Activated T-helper 2 cell treated with anti-CD3 and anti-CD28 coated beads, Interferon-gamma antibody, Interleukin-2, Interleukin-4, amounts not matched to agents 10 μg/mL and 5 μg/mL and 100 μg/mL, durations not matched to agents 14 hours and 24 hours and 36 hours (primary cell): ENCODE measurements at places on chromosomes 11 and 22.

DNA sequence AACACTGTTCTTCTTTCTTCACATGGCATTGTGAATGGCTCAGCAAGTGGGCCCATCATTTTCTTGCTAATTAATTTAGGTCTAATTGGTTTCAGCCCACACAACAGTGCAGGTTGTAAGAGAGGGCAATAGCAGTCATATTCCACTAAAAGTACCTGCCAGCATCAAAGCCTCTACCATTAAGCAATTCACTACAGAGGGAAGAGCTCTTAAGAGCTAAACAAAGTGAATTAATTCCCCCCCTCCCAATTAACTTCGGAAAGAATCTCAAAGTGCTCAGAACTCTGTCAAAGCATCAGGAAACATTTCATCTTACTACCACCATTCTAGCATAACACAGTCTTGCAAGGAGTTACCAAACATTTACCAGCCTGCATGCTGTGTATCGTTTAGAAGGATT, 133.9 kb upstream of the UBASH3B start:
- no peak overlapping the region for H3K27ac ChIP-seq
- no peak overlapping the region for H3K4me3 ChIP-seq
- peaks cover 9% of the 10 kb centered on the region for H3K27me3 ChIP-seq

GRCh38 chr11:64069401-64070313, 33.9 kb downstream of the FLRT1 start:
- DNase-seq, result no peak
- no peaks in the 10 kb centered on the region for H3K36me3 ChIP-seq
- H3K4me3 ChIP-seq, result no peak overlapping the region
- peaks cover 3% of the 10 kb centered on the region for H3K4me1 ChIP-seq
- H3K27ac ChIP-seq, result no peak overlapping the region

DNA sequence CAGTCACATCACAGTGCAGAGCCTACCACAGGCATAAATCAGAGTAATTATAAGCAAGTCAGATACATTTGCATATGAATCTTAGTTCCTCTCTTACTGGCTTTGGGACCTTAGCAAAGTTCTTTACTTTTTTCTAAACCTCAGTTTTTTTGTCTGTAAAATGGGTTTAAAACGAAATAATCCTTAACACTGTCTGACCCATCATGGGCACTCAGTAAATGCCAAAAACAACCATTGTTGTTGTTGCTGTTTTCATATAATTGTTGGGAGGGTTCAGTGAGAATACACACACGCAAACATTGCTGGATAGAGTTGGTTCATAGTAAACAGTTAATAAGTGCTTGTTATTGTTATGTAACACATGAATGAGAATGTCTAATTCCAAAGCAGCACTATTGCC, 184.9 kb downstream of the BLID start:
- DNase-seq, result no peak
- no peak overlapping the region for H3K4me3 ChIP-seq
- H3K27ac ChIP-seq, result no peak overlapping the region
- peaks cover 3% of the 10 kb centered on the region for H3K27me3 ChIP-seq
- H3K36me3 ChIP-seq, result no peaks in the 10 kb centered on the region

- H3K4me1 ChIP-seq, result no peaks in the 10 kb centered on the region
- H3K27ac ChIP-seq, result no peak overlapping the region
- H3K36me3 ChIP-seq, result no peaks in the 10 kb centered on the region
- H3K4me3 ChIP-seq, result no peak overlapping the region
- no peaks in the 10 kb centered on the region for H3K27me3 ChIP-seq
- no peak for DNase-seq
Measured at GRCh38 chr11:85137597-85137996, 489.5 kb downstream of the DLG2 start.

- no peaks in the 10 kb centered on the region for H3K36me3 ChIP-seq
- no peak for DNase-seq
- H3K4me3 ChIP-seq, result no peak overlapping the region
Measured at GRCh38 chr11:31303644-31304180, 65.8 kb downstream of the DCDC1 start.

DNA sequence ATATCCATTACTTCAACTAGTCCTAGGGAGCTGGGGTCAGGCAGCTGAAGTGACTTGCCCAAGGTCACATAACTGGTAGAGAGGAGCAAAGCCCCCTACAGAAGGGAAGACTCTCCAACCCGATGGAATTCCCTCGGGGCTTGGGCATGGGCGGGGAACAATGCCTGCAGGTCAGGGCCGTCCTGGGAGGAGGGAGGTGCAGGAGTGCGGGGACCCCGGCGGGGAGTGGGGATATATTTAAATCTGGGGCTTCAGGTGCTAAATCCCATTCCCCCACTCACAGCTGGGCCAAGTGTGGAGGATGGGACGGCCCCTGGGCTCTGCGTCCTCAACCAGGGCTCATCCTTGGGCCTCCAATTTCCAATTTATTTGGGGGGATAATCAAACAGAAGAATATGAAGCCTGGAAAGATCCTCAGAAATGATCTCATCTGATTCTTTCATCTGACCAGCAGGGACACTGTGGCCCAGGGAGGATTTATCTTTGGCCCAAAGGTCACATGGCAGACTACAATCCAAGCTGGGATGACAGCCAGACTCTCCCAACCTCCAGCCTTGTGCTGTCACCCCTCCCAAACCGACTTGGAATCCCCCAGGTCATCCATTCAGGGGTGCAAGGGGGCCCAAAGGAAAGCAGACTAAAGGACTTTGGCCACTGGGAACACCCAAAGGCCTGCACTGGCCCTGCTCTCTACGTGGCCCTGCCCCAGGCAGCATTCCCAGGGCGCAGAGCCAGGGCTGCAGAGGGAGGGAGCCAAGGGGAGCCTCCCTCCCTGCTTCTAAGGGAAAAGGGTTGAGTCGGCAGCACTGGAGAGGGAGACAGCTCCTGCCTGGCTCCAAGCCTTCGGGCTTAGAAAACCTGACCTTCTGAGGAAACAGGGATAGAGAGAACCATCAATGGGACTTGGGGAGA, 8.7 kb upstream of the C1QTNF6 start:
- no peak overlapping the region for H3K27ac ChIP-seq
- no peak for DNase-seq
- H3K36me3 ChIP-seq, result peaks cover 12% of the 10 kb centered on the region
- peaks cover 55% of the 10 kb centered on the region for H3K4me1 ChIP-seq

- peaks cover 3% of the 10 kb centered on the region for H3K27me3 ChIP-seq
- DNase-seq, result no peak
- H3K4me1 ChIP-seq, result no peaks in the 10 kb centered on the region
- H3K36me3 ChIP-seq, result no peaks in the 10 kb centered on the region
Measured at GRCh38 chr11:8729837-8730696, 47.5 kb downstream of the RPL27A start.

DNA sequence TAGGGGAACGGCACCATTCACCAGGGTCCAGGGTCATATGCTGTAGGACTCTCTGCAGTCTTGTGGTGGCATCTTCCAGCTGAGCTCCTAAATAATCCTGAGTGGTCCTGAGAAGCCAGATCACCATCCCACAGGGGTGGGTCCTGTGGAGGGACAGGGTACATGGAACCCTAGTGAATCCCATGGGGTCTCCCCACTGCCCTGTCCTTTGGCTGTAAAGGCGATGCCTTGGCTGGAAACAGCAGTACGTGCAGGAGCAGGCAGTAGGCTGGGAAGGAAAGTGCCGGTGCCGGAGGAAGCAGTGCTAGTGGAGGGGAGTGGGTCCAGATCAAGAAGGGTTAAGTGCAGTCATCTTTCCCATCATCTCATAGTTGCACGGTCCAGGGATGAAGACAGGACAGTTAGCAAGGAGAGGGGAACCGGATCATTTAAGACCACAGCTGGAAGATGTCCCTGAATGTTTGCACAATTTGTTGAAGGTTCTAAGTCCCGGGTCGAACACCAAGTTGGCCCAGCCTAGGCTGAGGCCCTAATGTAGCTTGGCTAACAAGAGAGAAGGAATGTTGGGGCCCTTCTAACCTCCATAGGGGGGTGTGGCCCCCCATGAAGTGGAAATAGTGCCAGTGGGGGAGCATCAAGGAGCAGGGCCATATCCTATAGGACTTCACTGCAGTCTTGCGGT, 18.1 kb downstream of the TSPAN32 start:
- H3K27me3 ChIP-seq, result peaks cover 7% of the 10 kb centered on the region
- H3K4me3 ChIP-seq, result no peak overlapping the region
- H3K36me3 ChIP-seq, result no peaks in the 10 kb centered on the region
- no peaks in the 10 kb centered on the region for H3K4me1 ChIP-seq
- DNase-seq, result no peak

DNA sequence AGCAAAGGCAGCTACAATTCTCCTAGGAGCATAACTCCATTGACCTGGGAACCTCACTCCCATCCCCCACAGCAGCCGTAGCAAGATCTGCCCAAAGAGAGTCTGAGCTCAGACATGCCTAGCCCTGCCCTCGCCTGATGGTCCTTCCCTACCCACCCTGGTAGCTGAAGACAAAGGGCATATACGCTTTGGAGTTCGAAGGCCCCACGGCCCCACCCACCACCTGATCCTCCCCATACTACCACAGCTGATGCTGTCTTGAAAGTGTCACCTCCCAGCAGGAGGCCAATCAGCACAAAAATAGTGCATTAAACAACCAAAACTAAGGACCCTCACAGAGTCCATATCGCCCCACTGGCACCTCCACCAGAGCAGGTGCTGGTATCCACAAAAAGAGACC, 22.6 kb upstream of the GNAZ start:
- H3K27me3 ChIP-seq, result peaks cover 27% of the 10 kb centered on the region
- no peak for DNase-seq
- H3K36me3 ChIP-seq, result no peaks in the 10 kb centered on the region
- no peak overlapping the region for H3K27ac ChIP-seq
- H3K4me3 ChIP-seq, result no peak overlapping the region
- H3K4me1 ChIP-seq, result no peaks in the 10 kb centered on the region

DNA sequence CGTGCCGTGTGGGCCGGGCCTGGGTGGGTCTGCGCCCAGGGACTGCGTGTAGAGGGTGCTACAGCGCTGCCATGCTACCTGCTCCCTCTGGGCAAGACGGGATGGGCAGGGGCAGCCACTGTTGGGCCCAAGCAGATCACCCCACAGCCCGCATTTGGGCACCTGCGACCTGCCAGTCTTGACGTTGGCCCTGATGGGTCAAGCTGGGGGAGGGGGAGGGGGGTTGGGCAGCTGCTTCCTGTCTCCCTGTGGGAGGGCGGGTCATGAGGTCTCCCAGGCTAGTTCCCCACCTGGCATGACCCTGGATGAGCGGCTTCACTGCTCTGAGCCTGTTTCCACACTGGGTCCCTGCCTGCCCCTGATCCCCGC, 2.8 kb upstream of the RPS19BP1 start:
- H3K4me3 ChIP-seq, result no peak overlapping the region
- H3K36me3 ChIP-seq, result peaks cover 23% of the 10 kb centered on the region
- no peak for DNase-seq
- no peaks in the 10 kb centered on the region for H3K27me3 ChIP-seq
- peaks cover 24% of the 10 kb centered on the region for H3K4me1 ChIP-seq

DNA sequence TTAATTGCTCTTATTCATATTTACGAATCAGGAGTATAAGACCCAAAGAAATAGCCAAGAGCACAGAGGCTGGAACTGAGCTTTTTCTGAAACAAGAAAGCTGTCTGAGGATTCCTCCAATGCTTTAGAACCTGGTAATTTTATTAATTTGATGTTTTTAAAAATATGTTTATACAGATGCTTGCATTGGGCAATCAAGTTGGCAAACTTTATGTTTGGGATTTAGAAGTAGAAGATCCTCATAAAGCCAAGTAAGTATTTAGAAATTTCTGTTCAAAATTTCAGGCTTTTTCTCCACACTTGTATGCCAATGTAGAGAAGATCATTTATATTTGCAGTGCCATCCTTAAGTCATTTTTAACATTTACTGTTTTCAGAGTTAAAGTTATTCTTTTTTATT, 24.3 kb upstream of the HIKESHI start:
- no peak overlapping the region for H3K27ac ChIP-seq
- H3K36me3 ChIP-seq, result peaks cover 89% of the 10 kb centered on the region
- H3K4me1 ChIP-seq, result peaks cover 44% of the 10 kb centered on the region
- H3K4me3 ChIP-seq, result no peak overlapping the region

DNA sequence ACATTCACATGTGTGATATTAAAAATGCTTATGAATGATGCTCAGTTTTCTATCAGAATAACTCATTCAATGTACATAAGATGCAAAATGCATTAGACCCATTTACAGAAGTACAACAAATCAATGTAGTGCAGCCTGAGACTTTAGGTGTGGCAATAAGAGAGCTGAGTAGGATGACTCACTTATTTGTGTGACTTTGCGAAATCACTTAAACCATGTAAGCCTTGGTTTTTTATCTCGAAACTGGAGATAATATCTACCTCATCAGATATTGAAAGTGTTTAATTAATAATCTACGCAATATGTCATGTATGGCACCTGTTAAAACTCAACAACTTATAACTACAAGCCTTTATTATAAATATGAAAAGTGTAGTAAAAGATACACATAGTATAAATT, 105.7 kb upstream of the LUZP2 start:
- no peaks in the 10 kb centered on the region for H3K27me3 ChIP-seq
- no peaks in the 10 kb centered on the region for H3K4me1 ChIP-seq
- no peak for DNase-seq
- no peak overlapping the region for H3K4me3 ChIP-seq
- no peaks in the 10 kb centered on the region for H3K36me3 ChIP-seq

DNA sequence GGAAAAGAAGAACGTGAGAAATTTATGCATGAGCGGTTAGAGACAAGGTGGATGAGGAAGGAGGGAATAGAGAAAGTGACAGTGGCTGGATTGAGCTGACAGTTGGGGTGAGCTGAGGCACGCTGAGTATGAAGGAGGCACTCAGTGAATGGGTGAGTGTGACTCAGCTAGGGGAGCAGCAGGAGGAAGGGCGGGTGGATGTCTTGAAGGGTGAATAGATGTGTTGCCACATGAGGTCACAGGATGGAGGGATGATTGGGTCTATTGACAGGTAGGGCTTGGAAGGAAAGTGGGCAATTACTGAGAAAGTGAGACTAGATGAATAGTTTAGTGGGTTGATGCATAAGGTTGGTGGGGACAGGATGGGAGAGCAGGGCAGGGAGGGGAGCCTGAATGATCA, 8.0 kb downstream of the IFITM10 start:
- DNase-seq, result no peak
- no peak overlapping the region for H3K4me3 ChIP-seq
- H3K27ac ChIP-seq, result no peak overlapping the region
- no peaks in the 10 kb centered on the region for H3K36me3 ChIP-seq
- no peaks in the 10 kb centered on the region for H3K4me1 ChIP-seq

DNA sequence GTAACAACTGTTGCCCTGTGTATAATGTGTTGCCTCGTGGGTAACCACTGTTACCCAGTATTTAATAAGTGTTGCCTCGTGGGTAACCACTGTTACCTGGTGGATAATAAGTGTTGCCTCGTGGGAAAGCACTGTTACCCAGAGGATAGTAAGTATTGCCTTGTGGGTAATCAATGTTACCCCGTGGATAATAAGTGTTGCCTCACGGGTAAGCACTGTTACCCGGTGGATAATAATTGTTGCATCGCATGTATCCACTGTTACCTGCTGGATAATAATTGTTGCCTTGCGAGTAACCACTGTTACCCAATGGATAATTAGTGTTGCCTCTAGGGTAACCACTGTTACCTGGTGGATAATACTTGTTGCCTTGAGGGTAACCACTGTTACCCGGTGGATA, 17.1 kb upstream of the NXPE4 start:
- no peak for DNase-seq
- H3K4me1 ChIP-seq, result no peaks in the 10 kb centered on the region
- no peak overlapping the region for H3K27ac ChIP-seq

- no peak for DNase-seq
- no peaks in the 10 kb centered on the region for H3K27me3 ChIP-seq
- H3K27ac ChIP-seq, result peak overlapping the region; percentile 86
- H3K4me3 ChIP-seq, result peak overlapping the region; percentile 60
- H3K4me1 ChIP-seq, result peaks cover 46% of the 10 kb centered on the region
Measured at GRCh38 chr11:14768526-14769188, 123.4 kb downstream of the CYP2R1 start.
